ENCODE measurements at places on chromosomes 5 and 9.

- DNase-seq, result no peak
Observed at GRCh38 chr5:10073441-10074104, 176.1 kb downstream of the ATPSCKMT start.

GRCh38 chr5:116544531-116545241, 29.9 kb downstream of the SEMA6A start:
- no peak for DNase-seq

GRCh38 chr9:79149585-79149984, 422.2 kb upstream of the TLE4 start:
- no peak for DNase-seq

- DNase-seq, result no peak
Observed at GRCh38 chr9:87722393-87723088, 3.4 kb upstream of the CTSL start.

GRCh38 chr9:99184110-99184474, 37.6 kb downstream of the ALG2 start:
- DNase-seq, result no peak

GRCh38 chr9:15205632-15206420, 101.2 kb downstream of the TTC39B start:
- no peak for DNase-seq

DNA sequence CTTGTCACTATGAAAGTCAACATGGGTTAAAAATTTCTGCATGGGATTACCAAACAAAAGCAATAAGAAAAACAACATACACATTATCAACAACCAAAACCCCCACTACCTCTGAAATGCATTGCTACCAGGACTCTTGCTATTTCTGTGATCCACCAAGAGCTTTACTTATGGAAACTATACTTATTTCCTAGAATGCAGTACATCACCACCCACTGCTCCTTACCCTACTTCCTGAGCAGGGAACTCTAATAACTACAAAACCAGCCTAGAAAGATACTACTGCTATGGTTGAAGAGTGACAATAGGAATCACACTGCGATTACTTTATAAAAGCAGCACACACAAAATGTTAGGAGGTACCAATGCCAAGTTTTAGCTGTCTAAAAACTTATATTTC, 22.2 kb downstream of the LURAP1L start:
- no peak for DNase-seq

DNA sequence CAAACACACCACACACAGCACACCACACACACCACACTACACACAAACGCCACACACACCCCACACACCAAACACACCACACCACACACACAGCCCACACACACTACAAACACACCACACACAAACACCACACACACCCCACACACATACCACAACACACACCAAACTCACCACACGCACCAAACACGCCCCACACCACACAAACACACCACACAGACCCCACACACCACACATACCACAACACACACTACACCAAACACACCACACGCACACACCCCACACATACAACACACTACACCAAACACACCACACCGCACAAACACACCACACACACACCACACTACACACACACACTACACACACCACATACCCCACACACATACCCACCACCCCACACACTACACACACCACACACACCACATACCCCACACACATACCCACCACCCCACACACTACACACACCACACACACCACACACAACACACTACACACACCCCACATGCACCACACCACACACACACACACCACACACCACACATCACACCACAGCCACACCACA, 151.2 kb downstream of the ERCC6L2 start:
- DNase-seq, result no peak

DNA sequence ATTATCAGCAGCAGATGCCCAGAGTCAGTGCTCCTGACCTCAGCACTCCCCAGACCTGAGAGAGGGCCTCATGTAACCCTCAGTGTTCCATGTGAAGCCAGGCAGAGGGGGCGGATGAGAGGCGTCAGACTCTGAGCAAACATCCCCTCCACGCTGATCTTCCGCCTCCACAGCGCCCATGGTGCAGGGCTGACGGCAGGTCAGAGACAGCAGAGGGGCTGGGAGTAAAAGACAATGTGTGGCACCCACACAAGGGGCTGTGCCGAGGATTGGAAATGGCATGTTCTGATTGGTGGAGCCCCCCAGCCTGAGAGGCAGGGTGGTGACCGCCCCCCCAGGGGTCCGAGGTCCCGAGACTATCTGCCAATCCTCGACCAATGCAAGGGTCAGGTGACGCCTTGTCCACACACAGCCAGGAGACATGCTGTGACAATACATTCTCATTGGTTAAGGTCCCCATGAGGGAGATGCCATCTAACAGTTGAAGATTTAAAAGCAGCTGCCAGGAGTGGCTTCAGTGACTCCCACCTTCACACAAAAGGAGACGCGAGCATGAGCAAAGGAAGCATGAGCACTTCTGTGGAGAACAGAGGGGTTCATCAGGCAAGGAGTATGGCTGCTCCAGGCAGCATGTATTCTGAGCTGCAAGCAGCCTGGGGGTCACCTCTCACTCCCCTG, 19.3 kb upstream of the SLC25A51 start:
- no peak for DNase-seq

DNA sequence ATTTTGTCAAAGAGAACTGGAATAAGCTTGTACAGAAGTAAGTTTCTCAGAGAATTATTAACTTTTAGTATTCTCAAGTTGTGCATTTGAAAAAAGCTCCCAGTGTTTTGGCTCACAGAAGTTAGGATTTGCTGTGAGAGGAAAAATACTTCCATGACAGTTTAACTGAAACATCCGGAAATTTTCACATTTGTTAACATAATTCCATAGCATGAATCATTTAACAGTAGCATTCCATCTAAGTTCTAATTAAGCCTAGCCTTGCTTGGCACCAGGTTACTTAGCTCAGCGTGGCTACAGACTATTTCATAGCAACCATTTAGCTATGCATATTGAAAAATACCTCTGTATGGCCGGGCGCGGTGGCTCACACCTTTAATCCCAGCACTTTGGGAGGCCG, 90.8 kb downstream of the LNPEP start:
- DNase-seq, result no peak

- DNase-seq, result no peak
Observed at GRCh38 chr5:177357459-177358351, at the start of gene RGS14. TSS of gene RGS14 (plus strand) at chr5:177357924. CDS start at chr5:177358025, 101 bp downstream.

GRCh38 chr5:91179018-91179417, 204.1 kb downstream of the ARRDC3 start:
- DNase-seq, result no peak

GRCh38 chr9:38414040-38414723, 10.1 kb downstream of the IGFBPL1 start:
- DNase-seq, result no peak

DNA sequence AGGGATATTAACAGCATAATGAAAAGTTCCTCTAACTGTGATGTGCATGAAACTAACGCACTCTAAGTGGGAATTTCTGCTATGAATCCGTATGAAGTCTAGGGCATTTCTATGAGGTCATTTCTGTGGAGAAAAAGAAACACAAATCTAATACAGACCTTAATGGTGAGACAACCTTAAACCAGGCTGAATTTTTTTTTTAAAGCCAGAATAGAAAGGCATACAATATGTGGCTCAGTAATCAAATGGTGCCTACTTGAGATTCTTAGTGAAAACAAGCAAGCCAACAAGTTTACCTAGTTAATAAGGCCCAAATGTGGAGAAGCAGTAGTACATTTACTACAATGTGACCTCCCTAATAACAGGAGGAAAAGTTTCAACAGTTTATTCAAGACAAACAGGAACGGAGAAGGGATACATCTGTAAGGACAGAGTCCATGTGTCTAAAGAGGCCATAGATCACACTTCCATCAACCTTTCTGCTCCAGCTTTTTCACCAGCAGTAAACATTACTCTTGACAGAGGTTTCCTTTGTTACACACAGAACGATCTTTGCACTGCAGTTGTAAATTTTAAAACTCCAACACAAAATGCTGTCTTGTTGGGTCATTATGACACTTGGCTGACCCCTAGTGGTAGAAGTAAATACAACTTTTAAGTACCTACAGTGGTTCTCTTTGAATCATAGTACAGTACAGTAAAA, 26.2 kb downstream of the CARNMT1 start:
- no peak for DNase-seq

GRCh38 chr5:148808864-148809642, 17.4 kb upstream of the ADRB2 start:
- DNase-seq, result no peak

GRCh38 chr5:11084111-11084510, 323.1 kb upstream of the DAP start:
- no peak for DNase-seq

DNA sequence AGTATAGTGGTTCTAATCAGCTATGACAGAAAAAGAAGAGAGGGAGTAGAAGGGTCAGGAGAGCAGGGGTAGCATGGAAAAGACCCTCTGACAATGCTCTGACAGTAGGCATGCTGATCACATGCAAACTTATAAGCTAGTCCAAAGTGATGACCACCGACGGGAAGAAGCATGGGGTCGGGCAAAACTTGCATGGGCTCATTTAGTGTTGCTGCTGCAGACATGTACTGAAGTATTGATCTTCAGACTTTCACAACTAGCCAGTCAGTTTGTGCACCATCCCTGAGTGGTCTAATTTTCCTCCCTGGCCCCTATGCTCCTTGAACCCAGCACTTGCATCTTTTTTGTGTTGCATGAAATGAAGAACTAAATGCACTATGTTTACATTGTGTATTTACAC, 225.4 kb downstream of the SYK start:
- DNase-seq, result no peak

DNA sequence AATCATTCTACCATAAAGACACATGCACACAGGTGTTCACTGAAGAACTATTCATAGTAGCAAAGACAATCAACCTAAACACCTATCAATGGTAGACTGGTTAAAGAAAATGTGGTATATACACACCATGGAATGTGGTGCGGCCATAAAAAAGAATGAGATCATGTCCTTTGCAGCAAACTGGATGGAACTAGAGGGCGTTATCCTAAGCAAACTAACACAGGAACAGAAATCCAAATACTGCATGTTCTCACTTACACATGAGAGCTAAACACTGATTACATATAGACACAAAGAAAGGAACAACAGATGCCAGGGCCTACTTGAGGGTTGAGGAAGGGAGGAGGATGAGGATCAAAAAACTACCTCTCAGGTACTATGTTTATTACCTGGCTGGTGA, 103.8 kb downstream of the DRD1 start:
- DNase-seq, result no peak

DNA sequence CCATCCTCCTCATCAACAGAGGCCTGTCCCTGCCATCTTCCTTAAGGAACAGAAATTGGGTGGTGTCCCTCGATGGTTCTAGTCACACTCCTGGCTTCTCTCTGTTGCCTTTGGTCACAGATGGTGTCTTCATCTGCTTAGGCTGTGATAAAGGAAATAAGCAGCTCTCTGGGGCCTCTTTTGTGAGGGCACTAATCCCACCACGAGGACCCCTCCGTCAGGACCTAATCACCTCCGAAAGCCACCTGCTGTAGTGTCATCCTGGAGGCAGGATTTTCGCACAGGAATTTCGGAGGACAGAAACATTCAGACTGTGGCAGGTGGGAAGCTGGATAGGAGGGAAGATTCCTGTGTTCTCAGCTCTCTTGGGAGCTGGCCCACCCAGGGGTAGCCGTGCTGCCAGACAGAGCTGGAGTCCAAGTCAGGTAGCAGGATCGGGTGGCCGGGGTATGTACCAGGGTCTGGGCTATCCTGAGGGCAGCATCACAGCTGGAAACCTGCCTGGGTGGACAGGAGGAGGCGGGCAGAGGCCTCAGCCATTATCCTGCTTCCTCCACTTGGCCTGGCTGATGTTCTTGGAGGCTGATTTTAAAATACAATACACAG, 59.5 kb downstream of the ANKRD33B start:
- no peak for DNase-seq

DNA sequence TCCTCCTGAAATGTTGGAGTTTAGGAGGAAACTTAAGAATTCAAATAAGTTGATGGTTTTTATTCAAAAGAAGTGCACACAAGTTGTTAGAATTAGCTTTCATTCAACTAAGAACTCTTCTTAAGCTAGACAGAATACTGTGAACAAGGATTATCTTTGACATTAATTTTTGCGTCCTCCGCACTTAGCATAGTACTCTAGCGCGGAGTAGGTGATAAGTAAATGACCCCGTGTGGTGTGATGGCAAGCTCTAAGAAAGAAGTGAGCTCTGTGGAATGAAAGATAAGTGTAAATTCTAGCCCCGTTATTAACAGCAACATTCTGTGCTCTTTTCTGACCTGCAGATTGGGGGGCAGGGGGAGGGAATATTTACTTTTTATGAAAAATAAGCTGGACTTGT, 1.0 kb downstream of the BRIX1 start:
- no peak for DNase-seq

All from activated CD4-positive, CD25-positive, alpha-beta regulatory T cell (primary cell).